ENCODE measurements at places on chromosomes 5 and 9.

- DNase-seq = no peak
Observed at GRCh38 chr5:133265257-133265656, 213.4 kb downstream of the HSPA4 start.

GRCh38 chr9:119873877-119874276 lies 504.6 kb upstream of the BRINP1 start:
- no peak for DNase-seq

GRCh38 chr9:113468716-113469448 lies 5.4 kb downstream of the RGS3 start:
- DNase-seq = no peak

DNA sequence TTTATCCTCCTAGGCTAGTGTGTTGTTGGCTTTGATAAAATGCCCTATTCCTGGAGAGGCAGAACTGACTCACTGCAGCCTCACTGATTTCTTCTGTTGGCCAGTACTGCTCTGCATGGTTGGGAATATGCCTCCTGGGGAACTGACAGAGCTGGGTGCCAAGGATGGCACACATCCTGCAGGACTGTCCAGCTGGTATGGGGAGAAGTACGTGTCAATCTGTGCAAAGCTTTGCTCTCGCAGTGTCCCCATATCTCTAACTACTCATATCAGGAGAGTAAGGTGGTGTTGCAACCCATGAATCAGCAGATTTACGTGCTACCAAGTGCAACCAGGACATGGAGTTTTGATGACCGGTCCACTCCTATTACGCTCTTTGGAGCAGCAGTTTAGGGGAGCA lies 74.7 kb downstream of the TEK start:
- peak; percentile 32 for DNase-seq

DNA sequence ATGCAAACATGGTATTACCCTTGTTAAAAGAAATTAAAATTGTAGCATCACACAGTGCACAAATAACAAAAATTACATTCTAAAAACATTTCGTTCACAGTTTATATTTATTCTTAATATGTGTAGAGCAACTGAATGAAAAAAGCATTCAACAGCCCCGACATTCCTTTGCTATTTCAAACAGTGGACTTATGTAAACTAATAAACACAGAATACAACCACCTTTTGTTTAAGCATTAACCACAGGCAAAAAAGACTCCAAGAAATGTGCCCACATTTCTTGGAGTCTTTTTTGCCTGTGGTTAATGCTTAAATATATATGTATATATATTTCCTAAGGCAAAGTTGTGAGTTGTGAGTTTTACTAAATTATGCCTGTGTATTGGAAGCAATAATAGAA lies 532.5 kb upstream of the DAP start:
- DNase-seq = no peak

DNA sequence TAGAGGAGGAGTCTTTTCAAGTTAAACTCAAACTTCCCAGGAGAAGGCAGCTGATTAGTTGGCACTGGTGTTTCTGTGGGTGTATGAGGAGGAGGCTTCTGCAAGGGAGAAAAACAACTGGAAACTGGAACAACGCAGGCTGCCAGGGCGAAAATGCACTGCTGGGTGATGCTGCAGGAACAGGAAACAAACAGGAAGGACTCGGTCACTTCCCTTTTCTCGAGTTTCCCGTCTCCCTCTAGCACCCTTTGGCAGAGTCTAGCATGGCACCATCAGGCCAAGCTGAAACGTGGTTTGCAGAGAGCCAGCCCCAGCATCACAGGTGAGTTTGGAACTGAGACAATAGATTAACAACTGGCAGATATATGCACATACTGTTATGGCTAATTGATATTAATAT lies 77.5 kb upstream of the CAST start:
- no peak for DNase-seq

- no peak for DNase-seq
Observed at GRCh38 chr5:166803058-166803457, 1488.4 kb upstream of the WWC1 start.
